Left kidney (tissue), 8 donors: ENCODE measurements at places on chromosomes 3 and 15.

DNA sequence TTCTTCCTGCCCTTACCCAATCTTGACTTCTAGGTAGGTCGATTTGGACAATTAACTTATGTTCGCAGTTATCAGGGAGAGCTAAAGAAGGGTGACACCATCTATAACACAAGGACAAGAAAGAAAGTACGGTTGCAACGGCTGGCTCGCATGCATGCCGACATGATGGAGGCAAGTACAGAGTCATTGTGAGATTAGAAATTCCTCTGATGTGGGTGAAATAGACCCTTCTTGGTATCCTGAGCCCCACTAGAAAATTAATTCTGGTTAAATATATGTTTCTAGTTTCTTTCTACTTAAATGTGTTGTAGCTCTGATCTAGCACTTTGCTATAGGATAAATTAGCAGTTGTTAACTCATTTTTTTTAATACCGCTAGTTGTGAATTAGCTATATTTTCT, 13.6 kb downstream of the LXN start:
- no peak for DNase-seq

- no peak for DNase-seq
These were observed 33.7 kb downstream of the ST6GAL1 start for GRCh38 chr3:186964071-186964470.

GRCh38 chr3:11367143-11367693, 95.0 kb downstream of the ATG7 start:
- no peak for DNase-seq

GRCh38 chr3:112374333-112374734, 41.4 kb downstream of the CD200 start:
- no peak for DNase-seq

GRCh38 chr3:77449459-77450350, 409.8 kb downstream of the ROBO2 start:
- no peak for DNase-seq

- no peak for DNase-seq
These were observed 15.6 kb upstream of the DUSP7 start for GRCh38 chr3:52072020-52072419.

DNA sequence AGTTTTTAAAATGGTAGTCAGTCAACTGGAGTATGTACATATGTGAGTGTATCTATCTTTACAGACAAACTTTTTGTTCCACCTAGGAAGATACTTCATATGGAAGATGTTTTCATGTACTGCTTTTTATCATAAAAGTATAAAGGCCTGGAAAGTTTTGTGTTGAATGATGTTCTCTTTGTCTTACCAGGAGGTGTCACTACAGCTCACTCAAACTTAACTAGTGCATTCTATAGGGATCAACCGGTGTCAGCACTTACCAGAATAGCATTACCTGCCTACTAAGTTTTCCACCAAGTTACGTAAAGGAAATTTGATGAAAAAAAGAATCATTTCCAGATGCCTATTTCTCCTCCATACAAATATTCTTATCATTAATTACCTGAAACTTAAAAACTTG, 522.6 kb upstream of the SEMA6D start:
- DNase-seq: peak; percentile 29

DNA sequence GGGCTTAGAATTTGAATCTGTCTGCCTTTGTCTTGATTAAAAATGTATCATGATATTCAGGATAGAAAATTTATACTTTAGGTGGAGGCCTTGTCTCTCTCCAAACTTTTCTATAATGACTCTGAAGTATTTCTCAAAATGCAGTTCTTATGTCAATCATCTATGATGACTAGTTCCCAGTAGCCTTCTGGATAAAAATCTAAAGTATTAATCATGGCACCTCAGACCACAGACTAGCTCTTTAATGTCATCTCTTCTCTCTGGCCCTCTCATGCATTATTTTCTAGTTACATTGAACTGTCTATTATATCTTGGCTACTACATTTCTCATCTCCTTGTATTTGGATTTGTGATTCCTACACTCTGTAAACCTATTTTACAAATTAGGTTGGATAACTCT, 96.9 kb downstream of the ZPLD1 start:
- DNase-seq: no peak

DNA sequence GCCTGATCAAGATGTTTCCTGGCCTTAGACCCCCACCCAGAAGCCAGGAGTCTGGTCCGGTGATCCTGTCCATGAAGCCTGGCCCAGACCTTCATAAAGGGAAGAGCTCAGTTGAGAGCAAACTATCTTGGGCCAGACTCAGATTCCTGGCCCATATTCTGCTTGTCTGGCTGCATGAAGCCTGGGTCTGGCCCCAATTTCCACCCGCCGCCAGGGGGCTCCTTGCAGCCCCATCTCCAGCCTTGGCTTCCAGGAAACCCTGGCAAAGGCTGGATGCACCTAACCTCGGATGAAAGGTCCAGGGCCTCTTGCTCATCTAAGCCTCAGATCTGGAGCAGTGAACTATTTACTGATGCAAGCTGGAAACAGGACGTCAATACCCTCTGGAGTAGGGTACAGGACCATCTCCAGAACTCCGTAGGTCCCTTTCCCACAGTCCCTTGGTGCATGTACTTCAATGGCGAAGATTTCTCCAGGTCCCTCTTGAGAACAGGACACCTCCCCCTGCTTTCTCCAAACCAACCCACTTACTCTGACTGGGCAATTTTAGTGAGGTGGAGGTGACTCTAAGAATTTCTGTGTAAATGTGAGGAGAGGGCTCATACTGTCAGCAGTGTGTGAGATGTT, 5.6 kb downstream of the FOXL2 start:
- no peak for DNase-seq

DNA sequence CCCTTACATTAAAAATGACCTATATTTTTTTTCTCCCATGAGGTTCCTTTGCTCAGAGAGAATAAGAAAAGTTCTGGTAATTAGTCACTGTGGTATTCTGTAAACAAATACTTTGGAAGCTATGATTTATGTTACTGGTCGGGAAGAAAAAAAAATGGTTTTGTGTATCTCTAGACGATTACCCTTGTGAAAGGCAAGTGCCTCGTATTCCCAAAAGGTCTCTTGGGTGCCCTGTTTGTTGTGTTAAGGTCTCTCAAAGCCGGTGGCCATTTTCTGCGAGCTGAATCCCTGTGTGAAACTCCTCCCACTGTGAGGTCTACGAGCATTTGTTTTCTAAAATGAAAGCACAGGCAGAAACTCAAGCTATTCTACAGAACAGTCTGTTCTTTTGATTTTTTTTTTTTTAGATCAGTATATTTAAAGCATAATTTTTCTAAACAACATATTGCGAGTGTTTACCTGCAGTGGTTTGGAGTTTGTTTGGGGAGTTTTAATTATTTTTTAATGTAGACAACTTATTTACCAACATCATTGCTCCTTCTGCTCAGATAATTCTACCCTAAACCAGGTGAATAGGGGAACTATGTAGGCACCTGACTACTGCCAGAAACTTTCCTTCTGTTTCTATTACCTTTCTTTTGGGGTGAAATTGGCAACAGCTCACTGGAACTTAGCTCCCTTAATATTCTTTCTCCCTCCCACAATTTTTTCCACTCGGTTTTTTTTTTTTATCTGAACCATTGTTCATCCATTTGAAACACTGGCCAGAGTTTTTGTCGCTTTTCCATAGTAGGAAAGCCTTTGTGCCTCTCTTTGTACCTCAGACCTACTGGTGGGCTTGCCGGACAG, 44.0 kb downstream of the ZBTB38 start:
- no peak for DNase-seq

- no peak for DNase-seq
These were observed 28.3 kb downstream of the MELTF start for GRCh38 chr3:197001106-197001971.

DNA sequence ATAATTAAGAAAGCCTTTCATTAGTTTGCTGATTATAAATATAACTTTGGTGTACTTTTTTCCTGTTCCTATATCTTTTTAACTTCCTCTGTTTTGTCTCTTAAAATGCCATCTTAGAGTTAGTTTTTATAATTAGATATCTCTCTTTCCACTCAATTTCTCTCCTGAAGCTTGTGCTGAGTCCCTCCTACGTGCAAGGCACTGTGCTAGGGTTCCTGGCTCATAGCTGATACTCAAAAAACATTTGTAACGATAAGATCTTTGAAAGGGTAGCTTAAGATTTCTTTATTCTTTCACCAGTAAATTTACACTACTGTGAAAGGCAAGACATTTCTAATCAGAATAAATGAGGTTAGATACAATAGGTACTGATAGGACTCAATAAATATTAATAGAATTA, 358.8 kb downstream of the MECOM start:
- DNase-seq: no peak

DNA sequence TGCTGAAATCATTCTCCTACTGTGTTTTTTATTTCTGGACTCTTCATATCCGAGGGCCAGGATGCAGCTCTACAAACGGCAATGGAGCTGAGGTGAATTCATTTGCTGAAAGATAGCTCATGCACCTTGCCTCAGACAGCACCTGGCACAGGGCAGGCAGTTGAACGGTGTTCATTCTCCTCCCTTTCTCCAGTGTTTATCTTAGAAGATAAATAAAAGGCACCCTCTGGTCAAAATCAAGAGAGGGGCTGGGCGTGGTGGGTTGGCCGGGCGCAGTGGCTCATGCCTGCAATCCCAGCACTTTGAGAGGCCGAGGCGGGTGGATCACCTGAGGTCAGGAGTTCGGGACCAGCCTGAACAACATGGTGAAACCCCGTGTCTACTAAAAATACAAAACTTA, 79.3 kb upstream of the LMOD3 start:
- DNase-seq: no peak

DNA sequence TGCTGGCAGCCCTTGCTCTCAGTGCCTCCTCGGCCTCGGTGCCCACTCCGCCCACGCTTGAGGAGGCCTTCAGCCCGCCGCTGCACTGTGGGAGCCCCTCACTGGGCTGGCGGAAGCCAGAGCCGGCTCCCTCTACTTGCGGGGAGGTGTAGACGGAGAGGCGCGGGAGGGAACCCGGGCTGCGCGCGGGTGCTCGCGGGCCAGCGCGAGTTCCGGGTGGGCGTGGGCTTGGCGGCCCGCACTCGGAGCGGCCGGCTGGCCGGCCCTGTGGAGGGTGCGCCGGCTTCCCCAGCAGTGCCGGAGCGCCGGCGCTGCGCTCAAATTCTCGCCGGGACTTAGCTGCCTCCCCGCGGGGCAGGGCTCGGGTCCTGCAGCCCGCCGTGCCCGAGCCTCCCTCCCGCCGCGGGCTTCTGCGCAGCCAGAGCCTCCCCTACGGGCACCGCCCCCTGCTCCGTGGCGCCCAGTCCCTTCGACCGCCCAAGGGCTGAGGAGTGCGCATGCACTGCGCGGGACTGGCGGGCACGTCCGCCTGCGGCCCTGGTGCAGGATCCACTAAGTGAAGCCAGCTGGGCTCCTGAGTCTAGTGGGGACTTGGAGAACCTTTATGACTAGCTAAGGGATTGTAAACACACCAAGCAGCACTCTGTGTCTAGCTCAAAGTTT, 231.5 kb downstream of the EFHB start:
- DNase-seq: no peak

DNA sequence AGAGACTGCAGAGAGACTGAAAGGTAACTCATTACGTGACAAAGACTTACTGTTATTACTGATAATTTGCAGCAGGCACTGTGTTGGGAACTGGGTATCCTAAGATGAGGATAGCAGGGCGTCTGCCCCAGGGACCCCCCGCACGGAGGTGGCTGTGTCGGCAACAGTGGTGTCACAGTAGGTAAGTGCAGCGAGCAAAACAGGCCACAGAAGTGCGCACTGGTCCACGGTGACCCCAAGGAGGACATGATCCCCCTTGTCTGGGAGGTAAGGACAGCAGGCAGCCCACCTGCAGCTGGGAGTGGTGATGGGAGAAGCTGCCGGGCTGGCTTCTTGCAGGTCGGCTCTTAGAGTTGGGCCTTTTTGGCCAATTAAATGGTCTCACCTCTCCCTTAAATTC, 82.9 kb downstream of the FAM43A start:
- DNase-seq: no peak

GRCh38 chr3:195522254-195523023, 20.7 kb downstream of the PPP1R2 start:
- no peak for DNase-seq

DNA sequence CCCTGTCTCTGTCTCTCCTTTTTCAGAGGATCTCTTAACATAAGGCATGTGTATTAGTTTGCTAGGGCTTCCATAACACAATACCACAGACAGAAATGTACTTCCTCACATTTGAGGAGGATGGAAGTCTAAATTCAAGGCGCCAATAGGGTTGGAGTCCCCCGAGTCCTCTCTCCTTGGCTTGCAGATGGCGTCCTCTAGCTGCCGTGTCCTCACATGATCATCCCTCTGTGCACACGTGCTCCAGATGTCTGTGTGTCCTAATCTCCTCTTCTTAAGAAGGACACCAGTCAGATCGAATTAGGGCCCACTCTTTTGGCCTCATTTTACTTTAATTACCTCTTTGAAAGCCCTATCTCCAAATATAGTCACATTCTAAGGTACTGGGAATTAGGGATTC, 23.0 kb upstream of the BFSP2 start:
- no peak for DNase-seq

GRCh38 chr15:67311731-67312130, 57.1 kb downstream of the IQCH start:
- no peak for DNase-seq

- DNase-seq: no peak
These were observed 69.6 kb upstream of the RASGRF1 start for GRCh38 chr15:79160211-79160610.

DNA sequence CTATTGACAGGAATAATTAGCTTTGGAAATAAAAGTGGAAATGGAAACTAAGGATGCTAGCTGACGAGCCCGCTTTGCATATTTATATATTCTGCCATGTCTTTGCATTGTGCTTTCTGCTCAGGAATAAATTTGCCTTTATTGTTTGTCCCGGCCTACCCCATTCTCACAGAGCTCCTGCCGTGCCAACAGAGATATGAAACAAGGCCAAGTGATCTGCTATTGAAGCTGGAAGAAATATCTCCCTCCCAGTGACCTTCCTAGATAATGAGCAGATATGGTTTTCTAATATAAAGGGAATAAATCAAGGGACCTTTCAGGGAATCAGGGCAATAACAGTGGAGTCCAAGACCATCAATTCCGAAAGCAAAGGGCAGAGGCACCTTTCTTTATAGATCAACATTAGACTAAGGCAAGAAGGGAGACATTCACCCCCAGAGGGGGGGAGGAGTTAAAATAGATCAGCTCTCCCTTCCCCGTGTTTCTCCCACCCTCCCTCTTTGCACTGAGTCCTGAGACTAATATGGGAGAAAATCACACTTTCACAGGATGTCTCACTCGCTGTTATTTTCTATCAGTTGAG, 664.6 kb downstream of the AGBL1 start:
- no peak for DNase-seq
